AG09319 (cell line): ENCODE measurements at places on chromosomes 16 and 17.

- DNase-seq: no peak
Observed at GRCh38 chr17:39618956-39619785, 7.6 kb upstream of the PPP1R1B start.

DNA sequence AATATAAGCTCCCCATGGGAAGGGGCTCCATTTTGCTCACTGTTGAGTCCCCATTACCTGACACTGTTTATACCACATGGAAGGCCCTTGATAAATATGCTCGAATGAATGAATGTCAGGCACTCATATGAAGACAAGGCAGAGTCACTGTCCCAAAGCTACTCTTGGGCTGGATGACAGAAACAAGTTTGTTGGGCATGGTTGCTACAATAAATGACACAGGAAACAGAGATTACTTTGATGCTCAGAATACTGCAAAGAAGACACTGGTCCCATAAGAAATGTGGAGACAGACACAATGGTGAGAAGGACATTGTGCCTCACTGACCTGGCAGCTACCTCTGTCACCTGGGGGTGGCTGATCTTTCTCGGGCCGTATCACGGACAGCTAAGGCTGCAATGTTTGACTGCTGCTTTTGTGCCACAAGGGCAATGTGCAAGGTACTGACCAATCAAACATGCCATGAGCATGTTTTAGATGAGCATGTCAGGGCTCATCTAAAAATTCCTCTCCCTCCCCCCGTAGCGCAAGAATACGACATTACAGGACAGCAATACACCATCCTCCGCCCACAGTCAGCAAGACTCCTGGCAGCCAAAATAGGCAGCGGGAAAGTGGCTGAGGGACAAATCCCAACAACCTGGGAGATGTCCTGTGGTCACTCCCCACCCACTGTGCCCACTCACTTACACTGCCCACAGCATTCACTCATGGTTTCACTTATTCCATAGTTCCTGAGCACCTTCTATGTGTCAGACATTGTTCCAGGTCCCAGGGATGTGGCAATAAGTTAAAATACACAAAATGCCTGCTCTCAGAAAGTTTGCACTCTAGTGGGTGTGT lies 5.0 kb downstream of the PIK3R6 start:
- no peak for DNase-seq

GRCh38 chr16:84115919-84116719 lies 623 bp downstream of the MBTPS1 start:
- DNase-seq: no peak

DNA sequence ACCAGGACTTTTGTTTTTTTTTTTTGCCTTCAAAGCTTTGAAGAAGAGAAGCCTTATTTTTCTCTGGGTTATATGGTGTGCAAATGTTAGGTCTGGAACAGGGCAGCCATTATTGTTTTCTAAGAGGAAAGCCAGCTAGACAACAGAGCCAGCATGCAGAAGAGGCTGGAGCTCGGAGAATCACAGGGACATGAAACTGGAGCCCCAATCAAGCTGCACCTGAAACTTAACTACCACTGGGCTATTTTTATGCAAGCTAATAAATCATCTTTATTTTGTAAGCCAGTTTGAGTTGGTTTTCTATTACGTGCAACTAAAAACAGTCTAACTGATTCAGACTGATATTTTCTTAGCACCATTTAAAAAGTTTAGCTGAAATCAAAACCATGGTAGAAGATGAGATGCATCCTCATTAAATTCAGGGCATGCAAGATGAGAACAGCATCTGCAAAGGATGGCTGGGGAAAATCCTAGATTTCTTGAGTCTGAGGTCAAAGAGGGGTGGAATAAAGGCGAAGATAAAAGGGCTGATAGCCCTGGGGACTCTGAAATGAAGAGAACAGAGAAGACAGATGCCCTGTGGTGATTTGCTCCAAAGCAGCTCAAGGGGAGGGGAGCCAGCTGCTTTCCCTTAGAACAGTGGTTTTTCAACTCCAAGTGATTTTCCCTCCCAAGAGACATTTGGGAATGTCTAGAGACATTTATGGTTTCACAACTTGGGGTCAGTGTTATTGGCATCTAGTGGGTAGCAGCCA lies 177.1 kb upstream of the WSCD1 start:
- no peak for DNase-seq

- DNase-seq: no peak
Observed at GRCh38 chr17:79044462-79044861, 20.5 kb downstream of the C1QTNF1 start.

DNA sequence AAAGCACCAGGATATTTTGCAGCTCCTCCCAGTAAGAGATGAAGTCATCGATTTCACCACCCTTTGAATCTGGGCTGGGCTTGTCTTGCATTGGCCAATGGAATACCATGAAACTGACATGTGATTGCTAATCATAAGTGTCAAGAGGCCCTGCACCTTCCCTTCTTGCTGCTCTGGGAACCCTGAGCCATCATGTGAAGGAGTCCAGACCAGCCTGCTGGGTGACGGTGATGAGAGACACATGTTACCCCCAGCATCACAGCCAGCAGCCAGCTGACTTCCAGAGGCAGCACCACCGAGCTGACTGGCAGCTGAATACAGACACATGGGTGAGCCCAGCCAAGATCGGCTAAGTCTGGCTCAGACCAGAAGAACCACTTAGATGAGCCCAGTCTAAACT lies 43.6 kb upstream of the CACNG4 start:
- no peak for DNase-seq

- no peak for DNase-seq
Observed at GRCh38 chr16:86846136-86846535, 267.8 kb downstream of the FOXL1 start.

DNA sequence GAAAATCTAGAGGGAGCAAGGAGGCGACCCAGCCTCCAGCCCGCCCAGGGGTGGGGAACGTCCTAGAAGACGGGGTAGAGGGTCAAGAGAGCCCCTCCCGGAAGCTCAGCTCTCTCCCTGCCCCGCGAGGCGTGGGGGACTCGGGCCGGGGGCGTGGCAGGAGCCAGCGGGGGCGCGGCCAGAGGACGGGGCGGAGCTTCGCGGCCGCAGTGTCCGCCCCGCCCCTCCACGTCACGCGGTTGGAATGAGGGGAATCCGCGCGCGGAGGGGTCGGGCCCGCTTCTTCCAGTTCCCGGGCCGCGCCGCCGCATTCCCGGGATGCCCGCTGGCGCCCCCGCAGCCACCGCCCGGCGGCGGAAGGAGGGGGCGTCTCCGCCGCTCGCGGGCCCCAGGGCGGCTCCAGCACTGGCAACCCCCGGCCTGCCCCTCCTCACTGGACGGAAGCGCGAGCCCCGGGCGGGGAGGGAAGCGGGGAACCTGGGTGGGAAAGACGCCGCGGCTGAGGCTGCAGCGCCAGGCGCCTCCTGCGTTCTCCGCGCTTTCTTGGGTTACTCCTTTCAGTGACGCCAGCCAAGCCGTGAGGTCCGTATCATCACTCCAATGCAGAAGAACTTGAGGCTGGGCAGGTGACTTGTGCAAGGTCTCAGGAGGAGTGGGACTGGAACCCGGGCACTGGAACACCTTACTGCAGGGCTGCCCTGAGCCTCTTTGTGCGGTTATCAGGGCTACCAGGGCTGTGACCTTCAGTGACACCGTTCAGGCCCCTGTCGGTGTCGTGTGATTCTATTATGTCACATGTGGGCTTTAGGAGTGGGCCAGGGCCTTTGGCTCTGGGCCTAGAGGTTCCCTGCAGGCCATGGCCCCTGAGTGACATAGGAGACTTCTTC lies 4.3 kb downstream of the MYO1C start:
- peak; percentile 73 for DNase-seq

DNA sequence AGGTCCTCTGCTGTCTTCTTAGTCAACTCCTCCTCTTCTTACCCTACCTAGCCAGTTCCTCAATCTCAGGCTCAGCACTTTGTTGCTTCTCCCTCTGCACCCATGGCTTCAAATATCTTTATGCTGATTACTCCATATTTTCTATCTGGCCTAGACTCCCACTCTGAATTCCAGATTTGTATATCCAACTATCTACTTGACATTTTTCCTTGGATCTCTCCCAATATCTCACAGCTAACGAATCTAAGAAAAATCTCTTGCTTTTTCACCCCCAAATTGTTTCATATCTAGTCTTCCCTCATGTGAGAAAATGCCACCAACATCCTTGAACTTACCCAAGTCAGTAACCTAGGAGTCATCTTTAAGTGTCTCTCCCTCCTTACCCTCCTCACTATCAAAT lies 176.4 kb upstream of the ERCC4 start:
- no peak for DNase-seq

- DNase-seq: no peak
Observed at GRCh38 chr16:69485816-69486215, 61.4 kb downstream of the CYB5B start.

DNA sequence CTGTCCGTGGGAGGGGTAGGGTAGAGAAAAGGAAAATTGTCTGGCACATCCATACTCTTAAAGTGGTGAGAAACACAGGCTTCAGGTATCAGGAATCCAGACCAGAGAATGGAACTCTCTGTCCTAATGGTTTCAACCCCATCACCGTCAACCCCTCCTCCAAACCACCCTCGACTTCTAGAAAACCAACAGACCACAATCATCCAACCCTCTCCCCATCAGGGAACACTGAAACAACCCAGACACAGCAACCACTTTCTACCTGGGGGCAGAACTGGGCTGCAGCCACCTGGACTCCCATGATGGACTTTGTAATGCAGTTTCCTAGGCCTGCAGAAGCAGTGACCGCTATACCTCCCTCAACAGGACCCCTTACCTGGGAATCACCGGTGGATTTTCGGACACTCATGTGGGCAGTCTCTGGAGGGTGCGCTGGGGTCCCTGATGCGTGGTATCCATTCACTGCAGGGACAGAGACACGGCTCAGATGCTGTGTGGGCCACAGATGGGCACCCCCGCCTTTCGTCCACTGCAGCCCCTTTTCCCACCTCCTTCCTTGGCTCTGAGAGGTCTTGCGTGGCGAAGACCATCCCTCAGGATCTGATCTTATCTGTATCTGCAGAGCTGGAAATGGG lies 64.3 kb upstream of the RCVRN start:
- no peak for DNase-seq

GRCh38 chr17:28147017-28147416 lies 104.5 kb downstream of the NLK start:
- DNase-seq: no peak

- no peak for DNase-seq
Observed at GRCh38 chr16:57604177-57604576, 24.3 kb upstream of the ADGRG1 start.

GRCh38 chr17:32302037-32302436 lies 36.4 kb downstream of the RHBDL3 start:
- no peak for DNase-seq

GRCh38 chr17:73431401-73432205 lies 119.8 kb upstream of the CDC42EP4 start:
- no peak for DNase-seq

DNA sequence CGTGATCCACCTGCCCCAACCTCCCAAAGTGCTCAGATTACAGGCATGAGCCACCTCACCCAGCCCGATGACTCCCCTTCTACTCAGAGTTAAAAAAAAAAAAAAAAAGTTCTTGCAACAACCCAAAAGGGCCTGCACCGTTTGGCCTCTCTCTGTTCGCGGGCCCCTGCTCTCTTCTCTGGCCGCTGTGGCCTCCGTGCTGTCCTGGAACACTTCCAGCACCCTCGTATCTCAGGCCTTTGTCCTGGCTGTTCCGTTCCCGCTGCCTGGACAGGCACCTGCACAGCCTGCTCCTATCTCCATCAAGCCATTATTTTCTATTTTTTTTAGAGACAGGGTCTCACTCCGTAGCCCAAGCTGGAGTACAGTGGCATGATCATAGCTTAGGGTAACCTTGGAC lies 10.8 kb downstream of the MYO1C start:
- no peak for DNase-seq

- no peak for DNase-seq
Observed at GRCh38 chr16:11212798-11213196, 43.2 kb downstream of the SOCS1 start.

- DNase-seq: no peak
Observed at GRCh38 chr16:9817586-9817985, 364.6 kb downstream of the GRIN2A start.
